ENCODE measurements at places on chromosomes 7 and 10. TPM values are rescaled to one million over a fixed set of nuclear protein-coding genes. Genes with fewer than 3 reads are reported as not detected.

OPALIN gene
- not detected for total RNA-seq

GRCh38 chr7:66576646-66577045, 52.0 kb upstream of the KCTD7 start:
- DNase-seq: no peak

GNAI1 gene
- total RNA-seq: 68.4 TPM

DNA sequence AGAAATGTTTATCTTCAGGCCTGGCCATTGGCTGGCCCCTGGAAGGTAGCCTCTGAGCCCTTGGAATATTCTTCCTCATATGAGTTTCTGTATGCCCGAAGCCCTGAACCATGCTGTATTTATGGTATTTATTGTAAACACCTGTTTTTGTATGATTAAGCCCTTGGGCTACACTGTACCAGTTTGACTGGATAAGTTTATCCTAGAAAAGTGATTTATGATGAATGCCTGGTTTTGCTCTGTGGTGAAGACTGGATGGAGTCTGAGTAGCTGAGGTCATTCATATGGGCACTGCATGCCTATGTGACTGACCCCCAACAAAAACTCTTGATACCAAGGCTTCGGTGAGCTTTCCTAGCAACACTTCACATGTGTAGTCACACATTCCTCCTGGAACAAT, 66.7 kb downstream of the CASD1 start:
- DNase-seq: no peak

- peak; percentile 19 for DNase-seq
Observed at GRCh38 chr7:15916681-15917380, 230.3 kb upstream of the MEOX2 start.

- DNase-seq: no peak
Observed at GRCh38 chr7:29442146-29442545, 121.5 kb upstream of the PRR15 start.

DNA sequence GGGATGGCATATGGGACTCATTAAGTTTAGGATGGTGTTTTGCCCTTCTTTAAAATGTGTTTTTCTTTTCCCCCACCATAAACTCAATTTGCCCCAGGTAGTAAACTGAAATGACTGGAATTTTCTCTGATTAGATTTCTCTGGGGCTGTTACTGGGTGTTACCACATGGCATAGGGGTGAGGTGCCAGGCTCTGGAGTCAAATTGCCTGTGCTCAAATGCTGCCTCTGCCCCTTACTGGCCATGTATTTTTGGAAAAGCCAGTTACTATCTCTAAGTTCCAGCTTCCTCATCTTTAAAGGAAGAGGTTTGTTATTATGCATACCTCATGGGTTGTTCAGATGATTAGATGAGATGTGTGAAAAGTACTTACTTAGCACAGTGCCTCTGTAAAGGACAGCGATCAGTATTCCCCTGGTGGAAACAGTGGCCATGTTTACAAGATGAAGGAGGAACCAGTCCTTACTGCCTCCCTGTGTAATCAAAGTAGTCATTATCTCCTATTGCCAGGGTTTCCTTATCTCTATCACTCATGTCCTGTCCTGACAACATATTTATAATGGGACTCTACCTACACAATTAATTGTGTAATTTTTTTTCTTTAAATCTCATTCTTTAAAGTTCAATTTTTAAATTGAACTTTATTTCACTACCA, 352.0 kb downstream of the KCNMA1 start:
- no peak for DNase-seq

GRCh38 chr10:54587971-54588370, 213.1 kb downstream of the PCDH15 start:
- no peak for DNase-seq
